ENCODE measurements at places on chromosomes 2 and 18. TPM values are rescaled to one million over a fixed set of nuclear protein-coding genes. Genes with fewer than 3 reads are reported as not detected.

GRCh38 chr2:128599700-128600099, 281.0 kb upstream of the HS6ST1 start:
- no peak for DNase-seq

Gene ZNF638
- total RNA-seq: 139 TPM

- DNase-seq: peak; percentile 79
Observed at GRCh38 chr2:227479865-227480475, 8.0 kb downstream of the AGFG1 start.

- peak; percentile 2 for DNase-seq
Observed at GRCh38 chr2:41775366-41776025, 272.3 kb upstream of the PKDCC start.
